Activated T-cell treated with anti-CD3 and anti-CD28 coated beads, Interleukin-2, amount 50 U/mL, for 4 hours (primary cell): ENCODE measurements at places on chromosomes 12 and 14. TPM values are rescaled to one million over a fixed set of nuclear protein-coding genes. Genes with fewer than 3 reads are reported as not detected.

GPD1 gene
- 1.2 TPM for total RNA-seq

HOXC5 gene
- total RNA-seq = not detected

LPCAT3 gene
- 25.0 TPM for total RNA-seq

ETNK1 gene
- total RNA-seq = 74.7 TPM

CPM gene
- total RNA-seq = 101 TPM

IL22 gene
- total RNA-seq = 1.2 TPM

RTL1 gene
- not detected for total RNA-seq

MBIP gene
- 40.2 TPM for total RNA-seq

WNT1 gene
- not detected for total RNA-seq

SUOX gene
- 1.2 TPM for total RNA-seq

CYP46A1 gene
- total RNA-seq = 0.32 TPM

TMTC1 gene
- total RNA-seq = 0.13 TPM

MVK gene
- total RNA-seq = 10.2 TPM

POTEM gene
- not detected for total RNA-seq

PPP1R13B gene
- 11.8 TPM for total RNA-seq

SIX4 gene
- 0.11 TPM for total RNA-seq

ASCL1 gene
- total RNA-seq = not detected

IFI27 gene
- 1.3 TPM for total RNA-seq

HOXC13 gene
- total RNA-seq = not detected

TRAFD1 gene
- total RNA-seq = 52.3 TPM

RNU6-8 gene
- not detected for total RNA-seq

MPHOSPH9 gene
- 37.5 TPM for total RNA-seq

PRB4 gene
- not detected for total RNA-seq
